Naive thymus-derived CD4-positive, alpha-beta T cell (primary cell): ENCODE measurements at places on chromosomes 2 and 18.

DNA sequence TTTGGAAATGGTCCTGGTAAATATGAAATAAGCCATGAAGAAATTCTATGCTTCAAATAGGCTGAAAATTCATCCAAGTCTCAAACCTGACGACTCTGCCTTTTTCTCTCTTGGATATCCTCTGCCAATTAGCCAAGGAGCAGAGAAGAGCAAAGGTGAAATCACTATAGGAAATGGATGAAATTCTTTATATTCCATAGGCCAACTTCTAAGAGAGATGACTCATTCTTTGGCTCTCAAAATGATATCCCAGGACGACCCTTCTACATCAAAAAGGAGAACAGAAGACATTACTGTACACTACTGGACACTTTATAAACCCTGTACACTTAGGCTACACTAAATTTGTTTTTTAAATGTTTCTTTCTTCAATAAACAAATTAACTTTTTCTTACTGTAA lies 22.7 kb downstream of the PDE1A start:
- DNase-seq: no peak

DNA sequence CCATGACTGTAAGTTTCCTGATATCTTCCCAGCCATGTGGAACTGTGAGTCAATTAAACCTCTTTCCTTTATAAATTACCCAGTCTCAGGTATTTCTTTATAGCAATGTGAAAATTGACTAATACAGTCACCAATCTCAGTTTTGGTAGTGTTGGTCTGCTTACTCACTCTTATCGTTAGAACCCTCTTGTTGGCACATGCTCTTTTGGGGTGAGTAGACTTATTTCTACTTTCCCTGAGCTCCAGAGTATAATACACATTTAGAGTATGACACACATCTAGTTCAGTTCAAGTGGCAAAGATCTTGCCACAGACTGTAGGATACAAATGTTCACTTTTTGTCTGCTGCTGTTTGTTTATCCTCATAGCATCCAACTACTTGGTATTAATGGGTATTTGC lies 347.5 kb upstream of the CELF4 start:
- no peak for DNase-seq

DNA sequence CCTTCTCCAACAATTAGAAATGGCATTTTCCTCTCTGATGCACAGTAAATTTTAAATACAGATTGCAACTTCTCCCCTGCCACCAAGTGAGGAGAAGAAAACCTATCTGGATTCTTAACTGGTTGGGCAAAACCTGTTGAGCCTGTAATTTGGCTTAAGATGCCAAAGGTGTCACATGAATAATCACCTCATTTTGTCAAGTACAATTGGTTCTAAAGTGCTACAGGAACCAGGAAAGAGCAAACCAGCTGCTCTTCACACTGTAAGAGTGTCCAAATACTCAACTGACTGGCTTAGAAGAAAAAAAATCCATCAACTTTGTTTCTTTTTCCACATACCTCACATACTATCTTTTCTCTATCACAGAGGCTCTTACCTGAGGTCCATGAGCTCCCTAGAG lies 35.4 kb downstream of the NPC1 start:
- DNase-seq: no peak

GRCh38 chr18:70365361-70365760 lies 76.5 kb downstream of the SOCS6 start:
- no peak for DNase-seq

GRCh38 chr18:59957957-59958356 lies 58.2 kb downstream of the PMAIP1 start:
- no peak for DNase-seq

DNA sequence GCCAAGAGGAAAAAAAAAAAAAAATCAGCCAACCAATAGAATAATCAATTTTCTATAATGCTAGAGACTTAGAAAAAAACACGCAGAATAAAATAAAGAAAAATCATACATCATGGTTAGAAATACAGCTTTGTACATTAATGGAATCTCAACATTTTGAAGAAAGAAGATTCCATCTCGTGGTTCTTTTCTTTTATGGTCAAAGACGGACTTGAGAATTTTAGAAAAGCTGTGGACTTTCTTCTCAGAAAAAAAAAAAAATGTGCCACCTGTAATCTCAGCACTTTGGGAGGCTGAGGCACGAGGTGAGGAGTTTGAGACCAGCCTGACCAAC lies 41.8 kb upstream of the ATIC start:
- DNase-seq: no peak

DNA sequence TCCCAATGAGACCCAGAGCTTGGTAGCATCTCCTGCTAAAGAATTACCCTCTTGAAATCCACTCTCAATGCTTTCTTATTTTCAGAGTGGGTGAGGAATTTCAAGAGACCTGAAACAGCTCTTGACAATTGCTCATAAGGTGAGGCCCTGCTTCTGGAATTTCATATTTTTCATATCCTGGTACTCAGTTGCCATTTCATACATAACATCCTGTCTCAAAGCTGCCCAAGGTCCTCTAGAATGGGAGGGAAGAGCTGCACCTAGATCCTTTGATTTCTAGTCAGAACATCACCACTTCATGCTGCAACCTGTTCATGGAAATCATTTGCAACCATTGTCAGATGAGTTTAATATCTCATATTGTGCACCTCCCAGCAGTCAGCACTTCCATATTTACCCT lies 404.8 kb upstream of the GALNT5 start:
- no peak for DNase-seq
